ENCODE measurements at places on chromosomes 1 and 21.
A peak's percentile ranks its signal among the peaks of the same experiment; 100 is the strongest.

- no peak overlapping the region for H3K27ac ChIP-seq
- DNase-seq: no peak
- H3K36me3 ChIP-seq: no peaks in the 10 kb centered on the region
- H3K4me1 ChIP-seq: no peaks in the 10 kb centered on the region
Observed at GRCh38 chr1:167767761-167768160, 46.0 kb downstream of the MPZL1 start.

- no peak overlapping the region for H3K4me3 ChIP-seq
- no peaks in the 10 kb centered on the region for H3K4me1 ChIP-seq
- H3K27me3 ChIP-seq: peaks cover 14% of the 10 kb centered on the region
- peak; percentile 43 for DNase-seq
Observed at GRCh38 chr1:201703621-201704438, 125.1 kb upstream of the IPO9 start.

- DNase-seq: no peak
- H3K27ac ChIP-seq: peak overlapping the region; percentile 62
- H3K4me1 ChIP-seq: peaks cover 57% of the 10 kb centered on the region
- no peaks in the 10 kb centered on the region for H3K27me3 ChIP-seq
- H3K4me3 ChIP-seq: peak overlapping the region; percentile 100
Observed at GRCh38 chr21:37367703-37368540, 1.3 kb downstream of the DYRK1A start.

GRCh38 chr1:229278120-229278741, 7.3 kb downstream of the RAB4A start:
- DNase-seq: no peak
- H3K4me1 ChIP-seq: peaks cover 48% of the 10 kb centered on the region
- H3K36me3 ChIP-seq: peaks cover 1% of the 10 kb centered on the region
- no peaks in the 10 kb centered on the region for H3K27me3 ChIP-seq

GRCh38 chr1:176557543-176558258, 94.7 kb downstream of the PAPPA2 start:
- peaks cover 35% of the 10 kb centered on the region for H3K27me3 ChIP-seq
- DNase-seq: no peak
- no peaks in the 10 kb centered on the region for H3K4me1 ChIP-seq

- peaks cover 3% of the 10 kb centered on the region for H3K4me1 ChIP-seq
- peaks cover 4% of the 10 kb centered on the region for H3K36me3 ChIP-seq
- H3K4me3 ChIP-seq: no peak overlapping the region
- H3K27me3 ChIP-seq: no peaks in the 10 kb centered on the region
- no peak overlapping the region for H3K27ac ChIP-seq
Observed at GRCh38 chr1:61447968-61448430, 276.9 kb downstream of the TM2D1 start.

DNA sequence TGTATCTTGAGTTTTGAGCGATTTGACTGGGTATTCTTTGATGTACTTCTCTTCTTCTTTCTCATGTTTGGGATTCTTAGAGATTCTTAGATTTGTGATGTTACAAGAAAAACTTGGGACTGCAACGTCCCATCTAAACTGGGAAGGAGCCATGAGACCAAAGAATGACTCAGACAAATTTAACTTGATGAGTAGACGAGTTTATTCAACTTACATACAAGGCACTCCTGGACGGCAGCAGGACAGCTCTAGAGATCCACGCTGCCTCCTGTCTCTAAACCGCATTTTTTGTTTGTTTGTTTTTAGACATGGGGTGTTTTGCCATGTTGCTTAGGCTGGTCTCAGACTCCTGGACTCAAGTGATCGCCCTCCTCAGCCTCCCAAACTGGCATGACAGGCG, 137.1 kb downstream of the PIK3R3 start:
- no peak for DNase-seq
- no peaks in the 10 kb centered on the region for H3K36me3 ChIP-seq
- no peak overlapping the region for H3K4me3 ChIP-seq
- no peak overlapping the region for H3K27ac ChIP-seq
- no peaks in the 10 kb centered on the region for H3K27me3 ChIP-seq

DNA sequence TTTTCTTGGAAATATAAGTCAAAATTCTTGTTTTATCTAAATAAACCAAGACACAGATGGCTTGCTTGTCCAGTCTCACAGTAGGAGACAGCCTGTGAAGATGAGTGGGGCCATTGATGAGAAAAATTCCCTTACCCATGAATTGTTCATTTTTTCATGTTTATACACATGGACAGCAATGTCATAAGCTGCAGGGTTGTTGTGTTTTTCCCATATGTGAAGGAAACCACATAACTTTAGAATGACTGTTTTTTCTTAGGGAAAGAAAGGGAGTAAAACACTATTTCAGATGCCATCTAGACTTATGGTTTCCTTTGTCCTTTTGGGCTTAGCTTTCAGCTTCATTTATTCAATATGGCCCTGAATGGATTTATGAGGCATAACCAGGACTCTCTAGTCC, 622.5 kb upstream of the NR5A2 start:
- H3K4me3 ChIP-seq: no peak overlapping the region
- H3K27me3 ChIP-seq: peaks cover 47% of the 10 kb centered on the region
- no peaks in the 10 kb centered on the region for H3K36me3 ChIP-seq
- no peak overlapping the region for H3K27ac ChIP-seq
- H3K4me1 ChIP-seq: peaks cover 6% of the 10 kb centered on the region

DNA sequence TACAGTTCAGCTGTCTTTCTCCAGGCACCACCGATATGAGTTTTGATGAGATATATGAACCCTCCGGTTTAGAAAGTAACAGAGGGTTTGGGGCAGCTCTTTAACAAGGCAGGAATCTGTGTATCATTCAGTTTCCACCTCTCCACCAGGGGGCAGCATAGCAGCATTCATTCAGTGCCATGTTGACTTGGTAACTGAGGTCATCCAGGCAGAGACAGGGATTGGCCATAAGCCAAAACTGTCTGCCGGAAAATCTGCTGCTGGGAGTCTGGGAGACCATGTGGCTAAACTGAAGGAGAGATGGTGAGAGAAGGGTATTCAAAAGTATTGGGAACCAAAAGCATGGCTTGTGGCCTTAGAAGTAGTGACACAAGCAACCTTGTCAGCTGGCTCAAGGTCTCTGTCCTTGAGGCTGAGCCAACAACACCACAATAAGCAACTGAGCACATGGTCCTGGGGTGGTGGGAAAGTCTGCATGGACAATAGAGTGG, 98.5 kb downstream of the LMX1A start:
- H3K4me1 ChIP-seq: no peaks in the 10 kb centered on the region
- H3K4me3 ChIP-seq: no peak overlapping the region

DNA sequence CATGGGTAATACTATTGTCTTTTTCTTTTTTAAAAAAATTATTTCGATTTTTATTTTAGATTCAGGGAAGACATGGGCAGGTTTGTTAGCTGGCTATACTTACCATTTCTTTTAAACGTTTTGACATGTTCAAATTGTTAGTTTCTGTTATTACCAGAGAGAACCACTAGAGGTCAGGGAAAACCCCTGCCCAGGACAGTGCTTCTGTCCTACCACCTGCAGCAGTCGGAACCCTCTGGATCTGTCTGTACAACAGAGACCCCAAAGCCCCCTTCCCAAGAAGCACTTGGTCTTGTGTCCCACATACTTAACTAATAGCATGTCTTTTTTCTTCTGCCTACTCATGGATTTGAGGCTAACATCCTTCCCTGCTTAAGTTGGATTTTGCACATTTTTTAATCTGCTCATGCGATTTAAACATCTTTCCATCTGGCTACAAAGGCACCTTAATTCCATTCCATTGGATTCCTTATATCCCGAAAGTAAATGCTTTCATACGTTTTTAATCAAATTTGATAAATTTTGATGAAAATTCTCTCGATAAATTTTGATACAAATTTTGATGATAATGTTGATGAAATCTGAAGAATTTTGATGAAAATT, 10.0 kb upstream of the C1orf115 start:
- peaks cover 1% of the 10 kb centered on the region for H3K36me3 ChIP-seq
- no peak overlapping the region for H3K27ac ChIP-seq

DNA sequence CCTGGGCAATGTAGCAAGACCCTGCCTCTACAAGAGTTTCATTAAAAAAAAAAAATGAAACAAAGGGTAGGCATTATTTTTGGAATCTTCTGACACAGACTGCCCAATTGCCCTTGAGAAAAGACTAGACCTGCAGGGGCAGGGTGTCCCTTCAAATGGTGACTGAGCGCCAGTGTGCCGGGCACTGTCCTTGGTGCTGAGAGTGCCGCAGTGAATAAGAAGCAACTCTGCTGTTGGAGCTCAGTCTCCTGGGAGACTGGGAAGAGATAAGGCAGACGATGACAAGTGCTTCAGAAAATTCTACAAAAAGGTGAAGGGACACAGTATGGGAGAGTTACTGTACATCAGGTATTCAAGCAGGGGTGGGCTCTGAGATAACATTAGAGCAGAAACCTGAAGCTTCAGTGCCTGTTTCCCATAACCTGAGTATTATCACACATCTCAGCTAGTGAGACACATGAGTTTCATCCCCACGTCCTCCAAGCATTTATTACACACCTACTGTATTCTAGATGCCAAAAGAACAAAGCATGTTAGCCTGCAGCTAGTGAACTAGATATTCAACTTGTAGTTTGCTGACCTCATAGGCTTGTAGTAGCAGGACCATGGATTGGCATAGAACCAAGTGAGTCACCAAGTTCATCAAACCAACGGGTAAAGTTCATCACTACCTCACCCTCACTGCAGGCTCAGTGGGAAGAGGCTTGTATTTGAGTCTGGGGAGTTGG, 18.4 kb upstream of the RPL11 start:
- H3K27me3 ChIP-seq: peaks cover 32% of the 10 kb centered on the region
- H3K4me3 ChIP-seq: no peak overlapping the region
- H3K27ac ChIP-seq: no peak overlapping the region
- no peak for DNase-seq
- H3K36me3 ChIP-seq: peaks cover 1% of the 10 kb centered on the region
- H3K4me1 ChIP-seq: no peaks in the 10 kb centered on the region

GRCh38 chr1:215115760-215116159, 33.2 kb downstream of the KCNK2 start:
- H3K4me3 ChIP-seq: no peak overlapping the region
- H3K27ac ChIP-seq: no peak overlapping the region
- H3K27me3 ChIP-seq: no peaks in the 10 kb centered on the region
- H3K4me1 ChIP-seq: no peaks in the 10 kb centered on the region
- DNase-seq: no peak
- no peaks in the 10 kb centered on the region for H3K36me3 ChIP-seq

DNA sequence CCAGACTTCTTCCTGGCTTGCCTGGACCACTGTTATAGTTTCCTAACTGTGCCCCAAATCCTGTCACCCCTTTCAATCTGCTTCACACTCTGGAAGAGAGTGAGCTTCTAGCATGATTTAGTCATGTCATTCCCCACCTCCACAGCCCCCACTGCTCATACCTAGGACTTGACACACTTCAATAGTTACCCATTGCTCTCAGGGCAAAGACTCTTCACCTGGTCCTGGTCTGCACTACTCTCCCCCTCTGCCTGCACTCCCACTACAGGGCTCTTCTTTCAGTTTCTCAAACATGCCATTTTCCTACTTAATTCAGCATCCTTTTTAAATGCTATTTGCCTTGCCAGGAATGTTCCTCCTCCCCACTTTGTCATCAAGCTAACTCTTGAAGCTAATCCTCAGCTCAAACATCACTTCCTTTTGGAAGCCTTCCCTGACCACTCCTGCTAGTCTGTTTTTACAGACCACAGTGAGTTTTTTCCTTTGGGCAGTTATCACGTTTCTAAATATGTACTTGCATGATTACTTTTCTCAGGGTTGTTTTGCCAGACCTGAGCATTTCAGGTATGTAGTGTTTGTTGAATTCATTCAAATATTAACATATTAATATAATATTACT, 24.7 kb downstream of the CYP2J2 start:
- H3K36me3 ChIP-seq: peaks cover 3% of the 10 kb centered on the region
- DNase-seq: no peak
- no peak overlapping the region for H3K27ac ChIP-seq
- peaks cover 37% of the 10 kb centered on the region for H3K27me3 ChIP-seq

GRCh38 chr1:152436593-152437496, 22.8 kb upstream of the CRNN start:
- no peak overlapping the region for H3K27ac ChIP-seq
- H3K27me3 ChIP-seq: peaks cover 46% of the 10 kb centered on the region
- DNase-seq: no peak
- H3K4me1 ChIP-seq: no peaks in the 10 kb centered on the region
- no peak overlapping the region for H3K4me3 ChIP-seq

DNA sequence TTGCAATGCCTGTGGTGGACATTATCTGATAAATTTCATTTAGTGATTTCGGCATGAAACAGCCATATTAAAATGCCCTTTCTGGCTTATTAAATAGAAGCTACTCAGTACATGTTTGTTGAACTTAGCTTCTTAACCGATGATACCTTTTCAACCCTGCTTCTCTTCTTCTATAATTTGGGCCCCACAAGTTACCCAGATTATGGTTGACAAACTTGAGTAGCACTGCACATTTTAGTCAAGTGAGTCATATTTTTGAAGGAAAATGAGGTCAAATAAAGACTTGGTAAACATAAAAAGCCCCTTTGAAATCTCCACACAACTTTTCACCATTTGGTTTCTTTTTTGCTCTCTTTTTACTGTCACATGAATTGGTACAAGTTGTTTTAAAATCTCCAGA, 33.8 kb downstream of the GIPC2 start:
- H3K4me1 ChIP-seq: no peaks in the 10 kb centered on the region
- H3K36me3 ChIP-seq: peaks cover 2% of the 10 kb centered on the region
- no peaks in the 10 kb centered on the region for H3K27me3 ChIP-seq
- no peak overlapping the region for H3K4me3 ChIP-seq
- H3K27ac ChIP-seq: peak overlapping the region; percentile 38
- DNase-seq: no peak

- H3K4me3 ChIP-seq: no peak overlapping the region
- H3K4me1 ChIP-seq: peaks cover 64% of the 10 kb centered on the region
- H3K36me3 ChIP-seq: peaks cover 52% of the 10 kb centered on the region
- no peaks in the 10 kb centered on the region for H3K27me3 ChIP-seq
Observed at GRCh38 chr1:32031578-32032274, 18.1 kb downstream of the KHDRBS1 start.

- H3K36me3 ChIP-seq: peaks cover 7% of the 10 kb centered on the region
- H3K27me3 ChIP-seq: no peaks in the 10 kb centered on the region
- H3K4me3 ChIP-seq: no peak overlapping the region
- H3K27ac ChIP-seq: no peak overlapping the region
- DNase-seq: no peak
Observed at GRCh38 chr1:162570718-162571117, 9.2 kb downstream of the UAP1 start.

DNA sequence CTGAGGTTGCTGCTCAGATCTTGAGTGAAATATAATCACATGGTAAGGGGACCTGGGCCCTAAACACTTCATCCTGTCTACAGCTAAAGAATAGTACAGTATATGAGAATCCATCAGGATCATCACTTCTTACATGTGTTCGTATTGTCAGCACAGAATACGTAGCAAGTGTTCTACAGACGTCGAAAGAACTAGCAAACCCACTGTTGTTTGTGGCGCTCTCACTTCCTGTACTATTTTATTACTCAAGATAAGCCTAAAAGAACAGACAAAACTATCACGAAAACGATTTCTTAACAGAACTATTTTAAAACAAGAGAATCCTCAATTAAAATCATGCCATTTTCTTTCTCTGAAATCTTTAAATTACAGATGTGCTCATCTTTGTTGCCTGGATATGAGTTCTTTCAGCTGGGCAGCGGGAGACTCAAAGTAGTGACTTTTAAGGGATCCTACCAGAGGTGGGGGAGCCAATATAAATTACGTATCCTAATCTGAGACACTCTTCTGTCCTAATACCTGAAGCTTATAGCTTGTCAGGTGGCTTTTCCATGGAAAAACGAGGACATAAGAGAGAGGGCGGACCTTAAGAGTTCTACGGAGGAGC, 724 bp downstream of the ST7L start:
- no peaks in the 10 kb centered on the region for H3K27me3 ChIP-seq
- peaks cover 46% of the 10 kb centered on the region for H3K4me1 ChIP-seq
- DNase-seq: no peak
- peak overlapping the region; percentile 91 for H3K4me3 ChIP-seq

GRCh38 chr1:169844941-169845608, 48.6 kb downstream of the SCYL3 start:
- H3K27ac ChIP-seq: no peak overlapping the region
- H3K36me3 ChIP-seq: peaks cover 24% of the 10 kb centered on the region
- H3K4me3 ChIP-seq: no peak overlapping the region
- H3K4me1 ChIP-seq: no peaks in the 10 kb centered on the region

Data from central memory CD8-positive, alpha-beta T cell (primary cell).